ENCODE measurements at places on chromosomes 7 and 10. TPM values are rescaled to one million over a fixed set of nuclear protein-coding genes. Genes with fewer than 3 reads are reported as not detected.

CHST12 gene
- total RNA-seq, result 15.4 TPM

TIMM23 gene
- 187 TPM for total RNA-seq

WNT2 gene
- not detected for total RNA-seq

BPGM gene
- 18.5 TPM for total RNA-seq

PDZD7 gene
- 1.2 TPM for total RNA-seq

MYO3A gene
- not detected for total RNA-seq

NRG3 gene
- not detected for total RNA-seq

DDX21 gene
- 128 TPM for total RNA-seq

EXOC4 gene
- total RNA-seq, result 22.3 TPM

PON3 gene
- total RNA-seq, result 45.3 TPM

FAM221A gene
- 0.60 TPM for total RNA-seq

NEUROG3 gene
- not detected for total RNA-seq

APBB1IP gene
- 8.5 TPM for total RNA-seq

RBM20 gene
- total RNA-seq, result 2.1 TPM

LAMB1 gene
- total RNA-seq, result 107 TPM

OR13A1 gene
- total RNA-seq, result not detected

TAS2R40 gene
- total RNA-seq, result not detected

SHTN1 gene
- 24.8 TPM for total RNA-seq

KCND2 gene
- total RNA-seq, result not detected

FBXL13 gene
- total RNA-seq, result 0.83 TPM

ENO4 gene
- total RNA-seq, result 0.59 TPM

CCDC3 gene
- 1.0 TPM for total RNA-seq

AHCYL2 gene
- 4.9 TPM for total RNA-seq

TLX1 gene
- not detected for total RNA-seq

OR2A42 gene
- total RNA-seq, result not detected

WNT8B gene
- total RNA-seq, result not detected

TMEM273 gene
- not detected for total RNA-seq

GRB10 gene
- total RNA-seq, result 54.0 TPM

CREB5 gene
- total RNA-seq, result 3.5 TPM

CBX3 gene
- 256 TPM for total RNA-seq

FRMD4A gene
- 11.1 TPM for total RNA-seq

ODAD2 gene
- not detected for total RNA-seq

ANKRD7 gene
- not detected for total RNA-seq

RAPGEF5 gene
- 0.18 TPM for total RNA-seq

CFAP43 gene
- total RNA-seq, result 0.19 TPM

CPA2 gene
- not detected for total RNA-seq

IL15RA gene
- 2.8 TPM for total RNA-seq

GPRIN2 gene
- 24.0 TPM for total RNA-seq

FAM171A1 gene
- 25.6 TPM for total RNA-seq

ESYT2 gene
- total RNA-seq, result 87.3 TPM

CNNM1 gene
- 21.9 TPM for total RNA-seq

RSPH10B gene
- total RNA-seq, result not detected

GPR141 gene
- not detected for total RNA-seq

MMD2 gene
- not detected for total RNA-seq

BET1 gene
- total RNA-seq, result 30.3 TPM

FBXO24 gene
- total RNA-seq, result 0.07 TPM

TUBAL3 gene
- 0.33 TPM for total RNA-seq

C10orf62 gene
- total RNA-seq, result not detected

SPDYE2 gene
- not detected for total RNA-seq

MYL10 gene
- not detected for total RNA-seq

KMT2C gene
- total RNA-seq, result 8.2 TPM

UTF1 gene
- not detected for total RNA-seq

INSYN2A gene
- 1.7 TPM for total RNA-seq

CACNB2 gene
- total RNA-seq, result not detected

All from A549 treated with ZK216348 at 1 μM for 4 hours (cell line).